ENCODE measurements at places on chromosomes 16 and 17.

- no peak for DNase-seq
Observed at GRCh38 chr16:84930298-84931106, 80.8 kb downstream of the ZDHHC7 start.

DNA sequence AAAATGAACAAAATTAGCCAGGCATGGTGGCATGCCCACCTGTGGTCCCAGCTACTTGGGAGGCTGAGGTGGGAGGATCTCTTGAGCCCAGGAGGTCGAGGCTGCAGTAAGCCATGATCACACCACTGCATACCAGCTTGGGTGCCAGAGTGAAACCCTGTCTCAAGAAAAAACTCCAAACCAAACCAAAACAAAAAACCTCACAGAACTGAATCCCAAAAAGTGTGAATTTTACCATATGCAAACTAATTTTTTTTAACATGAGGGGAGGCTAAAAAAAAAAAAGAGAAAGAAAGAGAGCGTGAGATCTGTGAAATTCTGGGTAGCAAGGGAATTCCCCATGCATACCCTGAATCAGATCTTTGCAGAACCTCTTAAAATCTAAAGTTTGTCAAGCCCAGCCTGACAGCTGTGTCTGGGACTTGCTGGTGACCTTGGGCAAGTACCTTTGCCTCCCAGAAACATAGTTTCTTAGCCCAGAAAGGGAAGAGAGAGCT lies 17.1 kb upstream of the CDH1 start:
- no peak for DNase-seq

DNA sequence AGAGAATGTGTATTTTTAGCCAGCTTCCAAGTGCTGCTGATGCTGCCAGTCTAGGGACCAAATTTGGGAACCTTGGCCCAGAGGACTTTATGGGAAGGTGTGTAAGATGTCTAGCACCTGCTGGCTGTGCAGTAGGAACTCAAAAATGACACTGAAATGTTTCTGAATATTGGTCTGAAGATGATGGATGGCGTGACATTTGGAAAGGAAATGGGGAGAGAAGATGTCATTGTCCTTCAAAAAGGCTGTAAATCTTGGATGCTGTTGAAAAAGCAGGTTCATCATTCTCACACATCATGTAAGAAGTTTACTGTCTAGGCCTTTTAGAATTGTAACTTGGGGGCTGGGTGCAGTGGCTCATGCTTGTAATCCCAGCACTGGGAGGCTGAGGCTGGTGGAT lies 6.7 kb downstream of the EPN2 start:
- no peak for DNase-seq

GRCh38 chr16:30112197-30113030 lies 923 bp downstream of the GDPD3 start:
- peak; percentile 69 for DNase-seq

DNA sequence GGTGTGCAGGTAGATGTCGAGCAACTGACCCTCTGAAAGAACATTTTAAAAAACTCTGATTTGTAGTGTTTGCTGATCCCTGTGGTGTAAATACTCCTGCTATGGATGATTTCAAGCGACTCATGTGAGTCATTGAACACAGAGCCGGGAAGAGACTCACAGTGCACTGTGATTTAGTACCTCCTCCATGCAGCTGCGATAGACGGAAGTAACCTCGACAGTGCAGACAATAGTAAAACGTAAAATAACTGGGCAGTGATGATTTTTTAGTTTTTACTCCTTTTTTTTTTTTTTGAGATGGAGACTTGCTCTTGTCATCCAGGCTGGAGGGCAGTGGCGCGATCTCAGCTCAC lies 8.7 kb downstream of the TBX21 start:
- DNase-seq = no peak

DNA sequence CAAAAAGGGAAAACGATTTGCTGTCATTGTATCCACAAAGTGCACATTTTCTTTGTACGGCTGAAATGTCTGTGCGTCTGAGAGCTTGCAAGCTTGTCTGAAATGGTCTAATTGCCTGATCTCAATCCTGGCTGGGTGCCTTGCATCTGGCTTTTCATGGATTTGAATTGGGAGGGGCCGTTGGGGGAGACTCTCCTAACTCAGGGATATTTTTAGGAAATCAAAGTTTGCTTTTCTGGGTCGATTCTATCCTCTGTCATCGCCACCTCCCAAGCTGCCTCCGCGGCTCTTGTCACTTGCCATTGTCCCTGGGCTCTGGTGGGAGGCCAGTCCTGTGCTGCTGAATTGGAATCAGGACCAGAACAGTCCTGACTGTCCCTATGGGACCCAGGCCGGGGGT lies 33.3 kb upstream of the MGAT5B start:
- DNase-seq = no peak

DNA sequence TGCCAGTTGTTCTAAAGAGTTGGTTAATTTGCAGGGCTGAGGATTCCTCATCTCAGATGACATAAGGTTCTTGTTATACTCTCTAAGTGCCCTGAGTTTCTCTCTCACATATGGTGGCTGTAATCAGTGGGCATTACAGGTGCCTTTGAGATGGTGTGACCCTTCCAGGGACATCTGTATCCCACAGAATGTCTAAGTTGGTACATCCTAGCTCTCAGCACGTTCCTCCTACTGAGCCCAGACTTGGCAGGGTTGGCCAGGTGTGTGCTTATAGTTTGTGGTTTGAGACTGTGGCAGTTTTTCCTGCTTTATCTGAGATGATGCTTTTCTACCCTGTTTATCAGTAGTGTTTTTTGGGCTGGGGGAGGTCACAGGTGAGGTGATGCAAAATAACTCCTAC lies 36.3 kb downstream of the SPECC1 start:
- no peak for DNase-seq

DNA sequence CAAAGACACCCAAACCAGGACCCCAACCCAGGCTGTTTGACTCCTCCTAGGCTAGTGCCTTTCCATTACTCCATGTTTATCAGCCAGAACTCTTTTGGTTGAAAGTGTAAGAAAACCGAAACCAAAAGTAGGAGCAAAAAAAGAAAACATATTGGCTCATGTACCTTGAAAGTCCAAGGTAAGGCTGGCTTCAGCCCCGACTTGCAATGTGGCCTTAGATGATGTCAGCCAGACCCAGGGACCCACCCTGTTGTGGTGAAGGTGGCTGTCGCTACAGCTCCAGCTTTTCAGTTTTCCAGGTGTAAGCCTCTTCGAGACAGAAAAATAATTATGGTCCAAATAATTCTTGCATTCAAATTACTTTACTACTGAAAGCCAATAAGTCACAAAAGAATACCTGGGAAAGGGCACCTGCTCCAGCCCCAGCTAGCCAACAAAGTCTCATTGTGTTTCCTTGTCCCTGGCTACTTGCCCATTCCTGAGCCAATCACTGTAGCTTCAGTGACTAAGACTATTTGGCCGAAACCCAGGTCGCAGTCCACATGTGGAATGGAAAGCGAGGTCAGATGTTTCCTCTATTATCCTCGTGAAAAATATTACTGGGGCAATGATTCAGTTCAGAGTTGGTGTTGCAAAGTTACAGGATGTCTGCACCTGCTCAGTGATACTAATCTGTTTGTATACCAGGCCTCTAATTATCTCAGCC lies 20.7 kb downstream of the DNAH9 start:
- DNase-seq = no peak

GRCh38 chr17:29687596-29687995 lies 64.9 kb upstream of the CORO6 start:
- DNase-seq = no peak

Measured in GM23248 (cell line).